ENCODE measurements at places on chromosomes 7 and 10.

- no peak for DNase-seq
Measured at GRCh38 chr10:132967540-132967939, 25.2 kb upstream of the CFAP46 start.

- no peak for DNase-seq
Measured at GRCh38 chr7:158779061-158780000, 50.0 kb downstream of the ESYT2 start.

DNA sequence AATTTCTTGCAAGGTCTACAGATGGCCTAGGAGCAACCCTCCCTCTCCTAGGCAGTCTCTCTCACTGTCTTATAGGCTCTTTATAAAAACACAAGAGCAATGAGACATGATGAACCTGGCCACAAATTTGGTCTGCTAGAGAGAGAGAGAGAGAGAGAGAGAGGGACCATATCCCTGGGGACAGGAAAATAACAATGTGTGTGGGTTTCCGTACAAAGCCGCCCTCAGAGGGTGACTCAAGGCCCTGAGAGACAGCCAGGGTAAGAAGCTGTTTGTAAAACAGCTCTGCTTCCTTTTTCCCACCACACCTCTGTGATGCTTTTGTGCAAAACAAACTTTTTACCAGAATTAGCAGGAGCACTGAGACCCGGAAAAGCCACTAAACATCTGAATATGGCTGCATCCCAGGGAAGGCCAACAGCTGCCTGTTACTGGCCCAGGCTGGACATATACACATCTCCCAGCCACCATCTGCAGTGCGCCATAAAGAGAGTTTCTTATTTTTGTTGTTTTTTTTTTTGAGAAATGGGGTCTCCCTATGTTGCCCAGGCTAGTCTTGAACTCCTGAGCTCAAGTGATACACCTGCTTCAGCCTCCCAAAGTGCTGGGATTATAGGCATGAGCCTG lies 18.4 kb downstream of the GIMAP5 start:
- peak; percentile 30 for DNase-seq

DNA sequence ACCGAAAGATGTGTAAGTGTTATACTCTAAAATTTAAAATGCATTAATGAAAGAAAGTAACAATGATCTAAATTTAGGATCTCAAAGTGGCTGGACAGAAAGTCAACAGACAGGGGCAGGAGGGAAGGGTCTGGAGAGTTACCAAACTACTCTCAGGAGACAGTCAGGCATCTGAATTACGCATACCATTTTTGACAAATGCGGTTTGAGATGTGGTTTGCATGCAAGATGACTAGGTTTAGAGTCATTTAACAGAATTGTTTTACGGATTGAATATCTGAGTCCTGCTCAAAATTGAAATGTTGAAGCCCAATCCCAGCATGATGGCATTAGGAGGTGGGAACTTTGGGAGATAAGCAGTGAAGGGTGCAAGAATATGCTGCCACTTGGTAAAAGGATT lies 314.1 kb downstream of the WDR11 start:
- no peak for DNase-seq

DNA sequence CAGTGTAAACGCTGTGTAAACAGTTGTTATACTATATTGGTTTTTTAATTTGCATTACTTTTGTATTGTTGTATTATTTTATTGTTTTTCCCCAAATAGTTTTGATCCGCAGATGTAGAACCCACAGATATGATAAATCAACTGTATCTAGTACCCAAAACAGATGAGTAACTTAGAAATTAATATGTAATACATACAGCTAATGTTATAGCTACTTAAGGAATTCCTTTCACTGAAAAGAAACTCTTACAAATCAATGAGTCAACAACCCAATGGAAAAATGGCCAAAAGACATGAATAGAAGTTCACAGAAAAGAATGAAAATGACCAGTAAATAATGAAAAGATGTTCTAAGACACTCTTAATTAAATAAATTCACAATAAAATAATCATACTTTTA lies 32.3 kb upstream of the ARL4A start:
- no peak for DNase-seq

DNA sequence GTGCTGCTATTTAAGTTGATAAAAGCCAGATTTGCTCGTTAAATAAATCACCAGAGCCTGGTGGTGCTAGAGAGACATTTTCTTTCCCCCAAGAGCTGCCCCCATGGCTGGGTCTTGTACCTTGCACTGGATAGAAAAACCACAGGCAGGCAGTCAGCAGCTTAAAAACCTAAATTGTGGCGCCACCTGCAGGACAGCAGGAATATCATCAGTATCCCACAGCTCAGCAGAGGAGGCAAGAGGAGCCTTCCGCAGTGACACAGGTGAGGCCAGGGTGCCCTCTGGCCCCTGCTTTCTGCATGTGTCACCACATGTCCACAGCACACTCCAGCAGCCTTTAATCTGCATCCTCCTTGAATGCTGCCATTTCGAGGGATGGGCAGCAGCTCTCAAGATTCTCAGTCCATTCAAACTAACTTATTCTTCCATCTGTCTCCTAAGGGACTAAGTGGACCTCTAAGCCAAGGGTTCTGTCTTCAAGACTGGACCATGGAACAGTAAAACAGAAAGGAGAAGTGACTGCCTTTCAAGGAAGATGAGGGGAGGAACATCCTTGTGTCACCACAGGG lies 4.5 kb upstream of the PLXNA4 start:
- peak; percentile 31 for DNase-seq

DNA sequence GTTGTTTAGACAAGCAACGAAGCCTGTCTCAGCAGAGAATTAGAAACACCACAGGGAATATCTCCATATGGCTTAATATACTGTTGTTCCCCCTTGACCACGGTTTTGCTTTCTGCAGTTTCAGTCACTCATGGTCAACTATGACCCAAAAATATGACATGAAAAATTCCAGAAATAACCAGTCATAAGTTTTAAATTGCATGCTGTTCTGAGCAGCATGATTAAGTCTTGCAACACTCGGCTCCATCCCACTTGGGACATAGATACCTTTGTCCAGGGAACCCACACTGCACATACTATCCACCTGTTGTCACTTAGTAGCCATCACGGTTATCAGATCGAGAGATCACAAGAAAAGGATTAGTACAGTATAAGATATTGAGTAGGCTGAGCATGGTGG lies 60.7 kb upstream of the FOXK1 start:
- no peak for DNase-seq

- DNase-seq, result no peak
Measured at GRCh38 chr7:141340991-141341390, 210.2 kb upstream of the AGK start.

DNA sequence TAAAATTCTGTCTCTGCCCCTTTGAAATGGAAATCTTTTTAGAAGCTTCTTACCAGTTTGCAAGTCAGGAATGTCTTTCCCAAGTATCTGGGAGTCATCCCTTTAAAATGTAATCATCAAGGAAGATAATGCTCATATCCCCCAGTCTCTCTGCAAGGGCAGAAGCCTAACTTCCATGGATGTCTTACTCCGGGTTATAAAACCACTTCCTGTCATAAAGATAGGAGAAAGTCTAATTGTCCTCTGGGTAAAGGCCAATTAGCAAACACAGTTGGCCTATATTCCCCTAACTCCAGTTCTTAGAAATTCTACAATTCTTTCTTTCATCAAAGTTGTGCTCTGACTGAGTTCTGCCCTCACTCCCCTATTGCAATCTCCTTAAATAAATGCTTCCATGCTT lies 1631.5 kb upstream of the LRRTM3 start:
- no peak for DNase-seq

DNA sequence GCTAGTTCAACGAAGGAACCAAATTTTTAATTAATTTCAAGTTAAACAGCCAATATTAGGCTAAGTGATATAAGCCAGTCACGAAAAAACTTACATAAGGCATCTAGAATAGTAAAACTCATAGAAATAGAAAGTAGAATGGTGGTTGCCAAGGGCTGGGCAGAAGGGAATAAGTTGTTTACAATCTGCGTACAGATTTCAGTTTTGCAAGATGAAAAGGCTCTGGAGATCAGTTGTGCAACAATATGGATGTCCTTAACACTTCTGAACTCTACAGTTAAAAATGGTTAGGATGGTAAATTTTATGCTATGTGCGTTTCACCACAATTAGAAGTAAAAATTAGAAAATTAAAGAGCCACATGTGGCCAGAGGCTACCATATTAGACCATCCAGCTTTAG lies 13.3 kb downstream of the SCRN1 start:
- no peak for DNase-seq

DNA sequence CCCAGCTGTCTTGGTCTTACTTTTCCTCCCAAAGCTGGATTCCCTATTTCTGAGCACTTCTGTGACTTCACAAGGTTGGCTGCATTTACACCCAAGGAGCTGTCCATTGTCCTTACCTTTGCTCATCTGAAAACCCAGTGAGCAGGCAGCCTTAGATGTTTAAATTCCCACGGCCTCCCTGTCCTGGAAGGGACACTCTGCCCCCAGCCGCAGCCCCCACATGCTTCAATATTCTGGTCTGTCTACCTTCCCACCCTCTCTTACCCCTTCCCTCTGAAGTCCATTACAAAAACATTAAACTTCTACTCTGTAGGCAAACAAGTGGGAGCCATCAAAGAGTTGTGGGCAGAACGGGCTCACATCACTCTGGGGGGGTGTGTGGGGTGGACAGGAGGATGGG lies 73.8 kb upstream of the EFCAB10 start:
- no peak for DNase-seq
